ENCODE measurements at places on chromosomes 11 and 22.

DNA sequence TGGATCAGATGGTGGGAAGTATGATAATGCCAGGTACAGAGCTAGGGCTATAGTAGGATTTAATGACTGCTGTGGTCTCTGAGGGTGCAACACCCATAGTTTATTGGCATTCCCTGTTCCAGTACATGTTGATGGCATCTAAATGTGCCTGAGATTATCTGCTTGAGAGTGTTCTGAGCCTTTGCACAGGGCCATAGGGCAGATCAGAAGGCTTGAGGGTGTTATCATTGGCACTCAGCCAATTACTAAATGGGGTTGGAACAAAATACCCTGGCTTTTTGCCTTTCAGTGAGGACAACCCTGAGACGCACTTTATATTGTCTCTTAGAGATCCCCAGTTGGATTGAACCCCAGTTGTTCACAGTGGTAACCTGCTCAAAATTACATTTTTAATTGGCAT is 6.7 kb downstream of the SLC5A12 start:
- H3K4me3 ChIP-seq: no peak overlapping the region
- no peaks in the 10 kb centered on the region for H3K4me1 ChIP-seq
- DNase-seq: no peak
- H3K27me3 ChIP-seq: no peaks in the 10 kb centered on the region

GRCh38 chr22:18970948-18971315 is 34.8 kb upstream of the PRODH start:
- H3K27ac ChIP-seq: no peak overlapping the region
- peaks cover 13% of the 10 kb centered on the region for H3K27me3 ChIP-seq
- no peaks in the 10 kb centered on the region for H3K4me1 ChIP-seq

GRCh38 chr11:70333261-70333660 is 62.8 kb downstream of the PPFIA1 start:
- H3K4me3 ChIP-seq: no peak overlapping the region
- no peaks in the 10 kb centered on the region for H3K4me1 ChIP-seq
- H3K27me3 ChIP-seq: no peaks in the 10 kb centered on the region
- H3K36me3 ChIP-seq: peaks cover 40% of the 10 kb centered on the region
- H3K27ac ChIP-seq: no peak overlapping the region

- no peak for DNase-seq
- H3K4me1 ChIP-seq: no peaks in the 10 kb centered on the region
- H3K27ac ChIP-seq: no peak overlapping the region
- no peaks in the 10 kb centered on the region for H3K27me3 ChIP-seq
Observed at GRCh38 chr22:33213383-33214075, 155.3 kb upstream of the SYN3 start.

DNA sequence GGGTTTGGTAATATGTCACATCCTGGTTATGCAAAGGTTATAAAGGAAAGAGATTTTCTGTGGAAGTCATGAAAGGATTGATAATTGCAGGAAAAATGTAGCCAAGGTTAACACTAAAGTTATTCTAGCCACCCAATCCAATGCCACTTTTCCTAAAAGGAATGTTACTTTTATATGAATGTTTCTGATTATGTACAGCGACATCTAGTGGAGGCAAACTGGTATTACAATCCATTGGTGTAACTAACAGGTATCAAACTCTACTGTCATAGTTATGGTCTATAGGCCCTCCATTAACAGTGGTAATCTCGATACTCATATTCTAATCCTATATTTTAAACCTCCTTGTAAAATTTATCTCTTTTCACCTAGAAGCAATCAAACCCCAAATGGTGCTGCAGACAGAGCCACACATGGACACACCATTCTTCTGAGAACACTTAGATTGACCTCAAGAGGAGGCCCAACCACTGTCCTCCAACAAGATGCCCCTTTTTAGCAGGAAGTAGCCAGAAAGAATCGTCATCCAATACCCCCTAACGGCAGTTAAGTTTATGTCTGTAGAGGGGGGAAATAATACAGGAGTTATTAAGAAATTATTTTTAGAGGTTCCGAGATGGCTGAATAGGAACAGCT is 74.9 kb upstream of the RAG2 start:
- no peaks in the 10 kb centered on the region for H3K4me1 ChIP-seq
- no peaks in the 10 kb centered on the region for H3K36me3 ChIP-seq
- DNase-seq: no peak
- no peak overlapping the region for H3K27ac ChIP-seq
- H3K27me3 ChIP-seq: no peaks in the 10 kb centered on the region
- no peak overlapping the region for H3K4me3 ChIP-seq

- H3K27me3 ChIP-seq: peaks cover 53% of the 10 kb centered on the region
- H3K36me3 ChIP-seq: no peaks in the 10 kb centered on the region
- peak within 1 kb of the TSS; percentile 55 for H3K4me3 ChIP-seq
- H3K27ac ChIP-seq: no peak within 1 kb of the TSS
- DNase-seq: peak; percentile 18
Observed at GRCh38 chr11:30586251-30587144, at the start of gene MPPED2. MPPED2 (minus strand) TSS chr11:30586353; CDS start chr11:30580373, 5,980 bp downstream.

DNA sequence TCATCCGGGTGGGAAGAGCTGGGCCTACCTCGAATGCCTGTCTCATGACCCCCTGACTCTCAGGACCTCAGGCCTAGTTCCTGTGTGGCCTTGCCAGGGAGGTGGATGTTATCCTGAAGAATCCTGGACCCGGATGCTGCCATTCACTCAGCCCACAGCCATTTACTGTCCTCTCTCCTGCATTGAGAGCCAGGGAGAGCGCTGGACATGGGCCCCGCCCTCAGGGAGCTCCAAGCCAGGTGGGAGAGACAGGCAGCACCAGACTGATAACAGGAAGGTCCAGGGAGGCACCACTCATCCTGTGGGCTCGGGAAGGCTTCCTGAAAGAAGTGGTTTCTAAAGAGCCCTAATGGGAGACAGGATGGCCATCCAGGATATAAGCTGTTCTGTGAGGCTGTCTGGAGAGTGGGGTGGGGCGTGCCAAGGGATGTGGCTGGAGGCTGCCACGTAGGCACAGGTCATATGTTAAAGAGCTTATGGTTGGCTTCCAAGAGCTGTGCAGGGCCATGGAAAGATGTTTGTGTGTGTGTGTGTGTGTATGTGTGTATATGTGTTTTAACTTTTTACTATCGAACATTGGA is 8.6 kb downstream of the SERPINH1 start:
- no peaks in the 10 kb centered on the region for H3K4me1 ChIP-seq
- H3K4me3 ChIP-seq: no peak overlapping the region
- DNase-seq: no peak
- H3K27ac ChIP-seq: no peak overlapping the region

- DNase-seq: no peak
- no peaks in the 10 kb centered on the region for H3K36me3 ChIP-seq
- H3K27ac ChIP-seq: no peak overlapping the region
- H3K4me3 ChIP-seq: no peak overlapping the region
Observed at GRCh38 chr11:107704451-107704850, 7.4 kb downstream of the SLN start.

DNA sequence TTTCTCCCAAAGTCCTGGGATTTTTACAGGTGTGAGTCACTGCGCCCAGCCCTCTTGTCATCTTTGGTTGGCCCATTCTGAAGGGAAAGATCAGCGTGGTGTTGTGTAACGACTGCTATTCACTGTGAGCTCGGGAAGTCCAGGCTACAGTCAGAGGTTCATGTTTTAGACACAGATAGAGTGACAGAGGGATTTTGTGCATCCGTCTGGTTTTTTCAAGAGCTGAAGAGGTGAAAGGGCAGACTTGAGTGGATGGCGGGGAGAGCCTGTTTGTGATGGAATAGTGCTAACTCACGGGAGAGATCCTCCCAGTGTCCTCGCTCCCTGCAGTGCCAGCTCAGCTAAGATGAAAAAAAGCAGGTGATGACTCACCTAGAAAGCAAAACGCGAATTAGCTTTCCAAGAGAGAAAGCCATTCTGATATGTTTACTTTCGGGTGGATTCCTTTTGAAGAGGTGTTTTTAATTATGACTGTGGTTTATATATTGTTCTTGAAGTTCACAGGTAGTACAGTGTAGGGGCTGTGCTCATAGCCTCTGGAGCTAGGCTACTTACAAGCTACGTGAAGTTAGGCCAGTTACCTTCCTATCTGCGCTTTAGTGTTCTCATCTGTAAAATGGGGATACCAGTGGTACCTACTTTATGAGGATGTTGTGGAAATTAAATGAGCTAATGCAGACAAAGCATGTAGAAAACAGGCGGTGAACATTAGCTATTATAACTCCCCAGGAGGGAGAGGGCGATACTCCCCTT is 67.2 kb downstream of the C11orf91 start:
- DNase-seq: no peak
- H3K4me3 ChIP-seq: no peak overlapping the region
- H3K27ac ChIP-seq: no peak overlapping the region
- no peaks in the 10 kb centered on the region for H3K27me3 ChIP-seq
- H3K36me3 ChIP-seq: no peaks in the 10 kb centered on the region

DNA sequence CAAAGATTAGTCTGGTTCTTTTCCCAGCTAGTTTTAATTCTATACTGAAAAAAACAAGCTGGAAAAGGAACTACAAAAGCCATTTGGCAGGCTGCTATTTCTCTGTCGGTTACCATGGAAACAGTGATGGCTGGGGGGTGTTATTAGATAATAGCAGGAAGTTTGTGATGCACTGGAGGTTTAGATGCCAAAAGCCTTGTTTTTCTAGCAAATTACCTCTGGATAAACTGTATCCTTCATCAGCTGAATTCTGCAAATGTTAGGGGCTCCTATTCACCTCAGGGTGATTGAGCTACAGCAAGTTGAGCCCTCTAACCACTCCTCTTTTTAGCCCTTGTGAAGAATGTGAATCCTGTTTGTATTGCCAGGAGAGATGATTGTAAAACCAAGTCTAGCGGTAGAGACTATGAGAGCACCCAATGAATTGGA is 25.2 kb downstream of the ALKBH3 start:
- H3K27ac ChIP-seq: no peak overlapping the region
- DNase-seq: no peak
- H3K36me3 ChIP-seq: peaks cover 20% of the 10 kb centered on the region
- no peak overlapping the region for H3K4me3 ChIP-seq
- peaks cover 9% of the 10 kb centered on the region for H3K4me1 ChIP-seq
- no peaks in the 10 kb centered on the region for H3K27me3 ChIP-seq

DNA sequence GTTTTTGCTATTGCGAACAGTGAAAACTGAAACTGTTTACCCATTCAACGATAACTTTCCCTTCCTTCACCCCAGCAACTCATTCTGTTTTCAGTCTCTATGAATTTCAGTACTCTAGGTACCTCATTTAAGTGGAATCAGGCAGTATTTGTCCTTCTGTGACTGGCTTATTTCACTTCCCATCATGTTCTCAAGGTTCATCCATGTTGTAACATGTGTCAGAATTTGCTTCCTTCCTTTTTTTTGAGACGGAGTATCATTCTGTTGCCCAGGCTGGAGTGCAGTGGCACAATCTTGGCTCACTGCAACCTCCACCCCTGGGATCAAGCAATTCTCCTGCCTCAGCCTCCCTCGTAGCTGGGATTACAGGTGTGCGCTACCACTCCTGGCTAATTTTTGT is 23.7 kb downstream of the HTR3B start:
- H3K4me3 ChIP-seq: no peak overlapping the region
- no peaks in the 10 kb centered on the region for H3K4me1 ChIP-seq
- peaks cover 2% of the 10 kb centered on the region for H3K27me3 ChIP-seq
- H3K27ac ChIP-seq: no peak overlapping the region
- no peaks in the 10 kb centered on the region for H3K36me3 ChIP-seq

DNA sequence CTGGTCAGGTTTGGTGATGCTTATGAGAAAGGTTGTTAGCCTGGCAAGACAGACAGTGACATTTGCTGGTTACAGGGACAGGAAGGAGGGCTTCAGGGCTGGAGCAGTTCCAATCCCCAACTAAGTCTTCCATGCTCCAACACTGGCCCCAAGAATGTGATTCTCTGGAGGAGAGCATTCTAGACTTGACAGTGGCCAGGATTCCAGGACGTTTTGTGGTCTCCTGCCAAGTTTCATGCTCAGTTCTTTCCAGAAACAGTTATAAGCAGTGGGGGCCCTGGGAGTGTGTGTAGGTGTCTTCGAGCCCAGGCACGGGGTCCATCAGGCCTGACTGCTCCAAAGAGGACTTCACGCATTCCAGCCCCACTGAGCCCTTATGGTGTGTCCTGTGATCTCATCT is 8.9 kb upstream of the GRK3 start:
- DNase-seq: no peak
- no peak overlapping the region for H3K27ac ChIP-seq
- no peak overlapping the region for H3K4me3 ChIP-seq
- no peaks in the 10 kb centered on the region for H3K36me3 ChIP-seq
- H3K27me3 ChIP-seq: no peaks in the 10 kb centered on the region

- DNase-seq: no peak
- no peak overlapping the region for H3K4me3 ChIP-seq
- H3K36me3 ChIP-seq: no peaks in the 10 kb centered on the region
- no peak overlapping the region for H3K27ac ChIP-seq
Observed at GRCh38 chr11:77071077-77071476, 4.3 kb downstream of the CAPN5 start.

GRCh38 chr22:38347181-38347943 is 30.1 kb upstream of the CSNK1E start:
- H3K27ac ChIP-seq: no peak overlapping the region
- DNase-seq: no peak
- no peaks in the 10 kb centered on the region for H3K36me3 ChIP-seq
- H3K4me3 ChIP-seq: no peak overlapping the region
- no peaks in the 10 kb centered on the region for H3K4me1 ChIP-seq
